ENCODE measurements at places on chromosomes 4 and X. TPM values are rescaled to one million over a fixed set of nuclear protein-coding genes. Genes with fewer than 3 reads are reported as not detected.

Gene PPA2
- 70.0 TPM for total RNA-seq

Gene SPANXB1
- not detected for total RNA-seq

DNA sequence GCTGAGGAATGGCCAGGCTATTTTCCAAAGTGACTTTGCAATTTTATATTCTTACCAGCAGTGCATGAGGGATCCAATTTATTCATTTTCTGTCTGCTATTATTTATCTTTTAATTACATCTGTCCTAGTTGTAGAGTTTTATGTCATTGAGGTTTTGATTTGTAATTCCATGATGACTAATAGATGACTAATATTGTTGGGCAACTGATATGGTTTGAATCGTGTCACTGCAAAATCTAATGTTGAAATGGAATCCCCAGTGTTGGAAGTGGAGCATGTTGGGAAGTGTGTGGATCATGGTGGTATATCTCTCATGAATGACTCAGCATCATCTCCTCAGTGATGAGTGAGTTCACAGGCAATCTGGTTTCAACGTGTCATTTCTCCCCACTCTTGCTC is 201.5 kb downstream of the TBX22 start:
- DNase-seq: no peak

GRCh38 chrX:15748841-15749240 is 10.8 kb downstream of the CA5B start:
- DNase-seq: no peak

GRCh38 chr4:113436360-113436759 is 325.2 kb downstream of the CAMK2D start:
- DNase-seq: no peak

- DNase-seq: no peak
Measured at GRCh38 chrX:147958291-147958690, 22.8 kb upstream of the FMR1NB start.

GRCh38 chr4:184197536-184198082 is 20.1 kb downstream of the ENPP6 start:
- no peak for DNase-seq

GRCh38 chr4:182190306-182190705 is 52.9 kb upstream of the TENM3 start:
- DNase-seq: no peak

Gene PDZD11
- 31.5 TPM for total RNA-seq

Gene ADGRA3
- total RNA-seq: 23.2 TPM

Measured in kidney epithelial cell (primary cell).